WTC11 (cell line): ENCODE measurements at places on chromosomes 11 and 22. TPM values are rescaled to one million over a fixed set of nuclear protein-coding genes. Genes with fewer than 3 reads are reported as not detected.

PNPLA3 gene
- 17.9 to 19.8 TPM (median 19.6 TPM) in 3 replicates for total RNA-seq

TRPT1 gene
- total RNA-seq = 52.3 to 58.8 TPM (median 53.2 TPM) in 3 replicates

TPH1 gene
- total RNA-seq = 0.07 to 0.14 TPM (median 0.11 TPM) in 3 replicates

CLDN5 gene
- 1.0 to 1.9 TPM (median 1.5 TPM) in 3 replicates for total RNA-seq

LMO2 gene
- total RNA-seq = 1.0 to 3.4 TPM (median 1.4 TPM) in 3 replicates

NPAS4 gene
- total RNA-seq = 0.27 to 0.79 TPM (median 0.44 TPM) in 3 replicates

RANGAP1 gene
- total RNA-seq = 144 to 160 TPM (median 151 TPM) in 3 replicates

GGT5 gene
- 0.09 to 0.32 TPM (median 0.20 TPM) in 3 replicates for total RNA-seq

OR51E2 gene
- total RNA-seq = not detected in 3 replicates

CTSF gene
- total RNA-seq = 4.4 to 4.9 TPM (median 4.7 TPM) in 3 replicates

- H3K27ac ChIP-seq = no peak overlapping the region
- H3K4me3 ChIP-seq = no peak overlapping the region
- peaks cover 5% of the 10 kb centered on the region; the same call in 1 of the 2 replicates for H3K27me3 ChIP-seq
- H3K36me3 ChIP-seq = peaks cover 7% of the 10 kb centered on the region
These were observed 566.2 kb downstream of the TBC1D22A start for GRCh38 chr22:47328550-47329243.

- H3K4me1 ChIP-seq = peaks cover 7% of the 10 kb centered on the region; the same call in 1 of the 2 replicates
- H3K36me3 ChIP-seq = no peaks in the 10 kb centered on the region
- H3K27ac ChIP-seq = no peak overlapping the region
- no peaks in the 10 kb centered on the region for H3K27me3 ChIP-seq
These were observed 1.1 kb upstream of the SAA1 start for GRCh38 chr11:18264677-18265555.

GRCh38 chr11:39992551-39992950 lies 1466.9 kb downstream of the LRRC4C start:
- no peak overlapping the region for H3K27ac ChIP-seq
- H3K4me1 ChIP-seq = peaks cover 11% of the 10 kb centered on the region
- no peak overlapping the region for H3K4me3 ChIP-seq
- H3K36me3 ChIP-seq = peaks cover 52% of the 10 kb centered on the region
- peaks cover 4% of the 10 kb centered on the region; the same call in 1 of the 2 replicates for H3K27me3 ChIP-seq

DNA sequence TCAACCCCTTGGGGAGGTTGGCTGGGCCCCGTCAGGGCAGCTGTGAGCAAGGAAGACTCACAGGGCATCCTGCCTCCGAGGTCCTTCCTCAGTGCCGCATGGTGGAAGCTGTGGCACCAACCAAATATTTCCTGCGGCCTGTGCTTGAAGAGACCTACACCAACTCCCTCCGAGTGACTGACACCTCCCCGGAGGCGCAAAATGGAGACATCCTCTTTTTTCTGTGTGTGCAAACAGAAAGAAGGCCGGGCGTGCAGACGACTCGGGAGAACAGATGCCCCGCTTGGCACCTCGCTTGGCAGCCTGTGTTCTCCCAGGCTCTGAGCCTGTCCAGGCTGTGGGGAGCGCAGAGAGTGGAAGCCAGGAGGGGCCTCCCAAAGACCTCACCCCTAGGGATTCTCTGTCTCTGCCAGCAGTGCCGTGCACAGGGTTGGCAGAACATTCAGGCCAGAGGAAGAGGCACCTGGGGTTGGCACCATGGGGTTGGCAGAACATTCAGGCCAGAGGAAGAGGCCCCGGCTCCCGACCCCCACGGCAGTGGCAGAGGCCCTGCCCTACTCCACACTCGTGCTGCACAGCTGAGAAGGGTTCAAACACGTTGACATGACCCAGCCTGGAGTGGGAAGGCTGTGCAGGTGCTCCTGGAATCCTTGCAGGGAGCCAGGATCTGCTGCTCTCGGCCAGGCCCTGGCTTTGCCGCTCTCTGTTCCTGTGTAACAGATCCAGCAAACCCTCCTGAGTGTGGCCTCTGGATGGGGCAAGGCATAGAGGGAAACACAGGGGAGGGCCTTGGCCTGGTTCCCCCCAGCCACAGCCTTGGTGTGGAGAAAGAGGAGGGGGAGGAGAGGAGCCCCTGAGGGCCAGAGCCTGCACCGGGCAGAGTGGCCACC lies 805.5 kb downstream of the BRD1 start:
- DNase-seq = peak; percentile 2
- H3K27ac ChIP-seq = no peak overlapping the region
- H3K36me3 ChIP-seq = no peaks in the 10 kb centered on the region
- no peak overlapping the region for H3K4me3 ChIP-seq

- peaks cover 12% of the 10 kb centered on the region for H3K4me1 ChIP-seq
- no peak for DNase-seq
- no peaks in the 10 kb centered on the region for H3K27me3 ChIP-seq
- H3K4me3 ChIP-seq = no peak overlapping the region
- no peak overlapping the region for H3K27ac ChIP-seq
These were observed 277.6 kb upstream of the ZC3H12C start for GRCh38 chr11:109815500-109816150.

- no peak overlapping the region for H3K4me3 ChIP-seq
- DNase-seq = no peak
- peaks cover 8% of the 10 kb centered on the region; the same call in 1 of the 2 replicates for H3K4me1 ChIP-seq
- H3K27me3 ChIP-seq = peaks cover 4% of the 10 kb centered on the region
These were observed 424.6 kb downstream of the BRD1 start for GRCh38 chr22:49403102-49403501.

- H3K27ac ChIP-seq = peak overlapping the region; percentile 93
- peak; percentile 87 for DNase-seq
- no peaks in the 10 kb centered on the region for H3K36me3 ChIP-seq
- H3K4me1 ChIP-seq = peaks cover 11% of the 10 kb centered on the region
These were observed 1.5 kb downstream of the CASTOR1 start for GRCh38 chr22:30287648-30288418.

GRCh38 chr11:60954421-60954820 lies 2.4 kb upstream of the SLC15A3 start:
- H3K36me3 ChIP-seq = no peaks in the 10 kb centered on the region
- H3K4me1 ChIP-seq = peaks cover 15% of the 10 kb centered on the region
- no peak overlapping the region for H3K4me3 ChIP-seq
- no peak overlapping the region for H3K27ac ChIP-seq
- H3K27me3 ChIP-seq = peaks cover 33% of the 10 kb centered on the region

DNA sequence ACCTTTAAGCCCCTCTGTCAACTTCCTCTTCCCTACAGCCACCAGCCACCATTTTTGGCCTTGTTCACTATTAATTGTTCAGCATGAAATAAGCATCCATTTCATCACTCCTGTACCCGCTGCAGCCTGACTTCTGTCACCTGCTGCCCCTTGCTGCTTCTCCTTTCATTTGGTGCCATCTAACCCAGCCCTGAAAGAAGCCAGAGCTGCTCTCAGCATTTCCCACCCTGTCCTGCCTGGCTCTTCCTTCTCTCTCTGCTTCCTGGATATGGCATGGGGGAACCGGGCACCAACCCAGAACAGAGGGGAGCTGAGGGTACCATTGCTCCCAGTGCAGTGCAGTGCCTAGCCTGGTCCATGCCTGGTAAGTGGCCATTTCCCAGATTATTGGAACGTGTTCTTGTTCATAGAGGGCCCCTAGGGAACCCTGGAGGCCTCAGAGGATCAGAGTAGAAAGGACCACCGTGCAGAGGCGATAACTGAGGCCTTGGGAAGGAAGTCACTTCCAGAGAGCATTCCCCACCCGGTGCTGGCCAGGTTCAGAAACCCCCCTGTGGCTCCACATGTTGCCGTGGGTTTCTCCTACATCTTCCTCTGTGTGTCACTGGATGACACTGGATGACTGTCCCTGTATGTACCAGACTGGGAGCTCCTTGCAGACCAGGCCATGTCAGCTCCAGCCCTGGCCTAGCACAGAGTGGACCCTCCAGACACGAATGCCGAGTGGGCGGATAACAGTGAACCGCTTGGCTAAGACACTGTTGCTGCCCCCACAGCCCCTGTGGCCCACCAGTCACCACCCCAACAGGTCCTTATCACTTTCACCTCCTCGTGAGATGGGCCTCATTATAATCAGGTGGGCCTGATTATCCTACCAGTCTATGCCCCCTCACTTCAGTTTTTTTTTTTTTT lies 4.7 kb downstream of the YDJC start:
- H3K4me3 ChIP-seq = no peak overlapping the region
- peak overlapping the region; percentile 66; the same call in 1 of the 2 replicates for H3K27ac ChIP-seq
- H3K36me3 ChIP-seq = peaks cover 18% of the 10 kb centered on the region
- no peaks in the 10 kb centered on the region for H3K27me3 ChIP-seq

- peaks cover 14% of the 10 kb centered on the region for H3K36me3 ChIP-seq
- H3K4me3 ChIP-seq = no peak overlapping the region
- H3K4me1 ChIP-seq = peaks cover 27% of the 10 kb centered on the region
- no peak for DNase-seq
These were observed 66.0 kb downstream of the TBC1D22A start for GRCh38 chr22:46828323-46828900.

DNA sequence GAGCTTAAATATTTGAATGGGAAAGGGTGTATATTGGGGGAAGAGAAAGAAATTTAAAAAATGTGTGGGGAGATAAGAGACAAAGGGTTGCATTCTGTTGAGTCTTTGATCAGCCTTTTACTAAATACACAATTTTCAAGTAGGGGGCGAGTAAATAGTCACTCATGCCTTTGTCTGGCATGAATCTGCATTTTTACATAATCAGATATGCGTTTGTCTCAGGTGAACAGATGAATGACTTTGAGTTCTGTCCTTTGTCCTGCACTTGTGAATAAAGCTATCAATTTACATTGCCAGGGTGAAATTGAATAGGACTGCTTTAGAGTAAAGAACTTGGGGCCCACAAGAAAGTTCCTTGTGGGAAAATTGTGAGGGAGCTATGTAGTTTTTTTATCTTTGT lies 523.6 kb upstream of the LUZP2 start:
- peak overlapping the region; percentile 69; the same call in 1 of the 2 replicates for H3K27ac ChIP-seq
- no peak overlapping the region for H3K4me3 ChIP-seq
- peaks cover 23% of the 10 kb centered on the region for H3K4me1 ChIP-seq
- DNase-seq = no peak
- peaks cover 3% of the 10 kb centered on the region; the same call in 1 of the 2 replicates for H3K36me3 ChIP-seq
- H3K27me3 ChIP-seq = no peaks in the 10 kb centered on the region

- H3K4me1 ChIP-seq = peaks cover 17% of the 10 kb centered on the region
- H3K27me3 ChIP-seq = no peaks in the 10 kb centered on the region
- H3K27ac ChIP-seq = no peak overlapping the region
- H3K4me3 ChIP-seq = no peak overlapping the region
These were observed 1518.9 kb upstream of the TENM4 start for GRCh38 chr11:80959751-80960150.

DNA sequence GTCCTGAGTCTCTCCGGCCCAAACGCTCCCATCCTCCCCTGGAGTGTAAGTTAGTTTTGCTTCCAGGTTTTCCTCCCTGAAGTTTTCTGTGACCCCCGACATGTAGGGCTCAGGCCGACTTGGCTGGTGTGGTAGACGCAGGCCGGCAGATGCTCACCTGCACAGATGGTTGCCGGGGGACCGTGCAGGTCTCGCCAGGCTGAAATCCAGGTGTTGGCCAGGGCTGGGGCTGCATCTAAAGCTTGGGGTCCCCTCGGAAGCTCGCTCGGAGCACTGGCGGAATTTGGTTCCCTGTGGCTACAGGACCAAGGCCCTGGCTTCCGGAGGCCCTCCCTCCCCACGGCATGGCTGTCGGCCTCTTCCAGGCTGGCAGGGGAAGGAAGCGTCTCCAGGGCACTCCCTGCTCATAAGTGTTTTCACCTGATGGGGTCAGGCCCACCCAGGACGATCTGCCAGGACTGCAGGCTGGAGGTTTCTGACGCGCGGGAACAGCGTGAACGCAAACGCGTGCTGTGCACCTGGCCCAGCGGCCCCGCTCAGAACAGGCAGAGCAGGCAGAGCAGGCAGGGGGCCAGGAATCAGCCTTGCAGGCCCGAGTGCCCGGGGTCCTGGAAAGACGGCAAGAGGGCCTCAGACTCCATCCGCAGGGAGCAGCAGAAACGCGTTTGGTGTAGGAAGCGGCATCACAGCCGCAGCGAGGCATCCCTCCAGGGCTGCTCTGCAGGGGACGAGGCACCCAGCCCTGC lies 258.2 kb downstream of the BRD1 start:
- H3K4me1 ChIP-seq = no peaks in the 10 kb centered on the region
- H3K4me3 ChIP-seq = no peak overlapping the region
- H3K27me3 ChIP-seq = no peaks in the 10 kb centered on the region; the same call in 1 of the 2 replicates

- no peak overlapping the region for H3K27ac ChIP-seq
- DNase-seq = no peak
- H3K27me3 ChIP-seq = no peaks in the 10 kb centered on the region
- H3K36me3 ChIP-seq = no peaks in the 10 kb centered on the region
- H3K4me3 ChIP-seq = no peak overlapping the region
- H3K4me1 ChIP-seq = 0 out of 2 replicates have a peak, but pooled peaks cover 2% of the 10 kb centered on the region
These were observed 364.9 kb downstream of the FAT3 start for GRCh38 chr11:92589512-92589911.
